ENCODE measurements at places on chromosomes 6 and 20.

DNA sequence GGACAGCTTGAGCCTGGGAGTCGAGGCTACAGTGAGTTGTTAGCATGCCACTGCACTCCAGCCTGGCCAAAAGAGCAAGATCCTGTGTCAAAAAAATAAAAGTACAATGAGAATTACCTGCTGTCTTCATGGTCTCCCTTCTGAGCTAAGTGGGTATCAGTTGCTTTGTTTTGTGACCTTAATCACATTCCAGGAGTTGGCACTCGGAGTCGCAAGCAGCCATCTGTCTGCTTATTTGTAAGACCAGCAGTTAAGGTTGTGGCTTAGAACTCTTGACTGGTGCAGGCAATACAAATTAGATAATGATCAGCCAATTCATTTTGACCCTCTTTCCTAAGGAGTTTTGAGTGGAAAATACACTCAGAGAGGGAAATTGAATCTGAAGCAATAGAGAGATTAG is 114.0 kb downstream of the MYO6 start:
- H3K4me1 ChIP-seq: no peaks in the 10 kb centered on the region
- H3K27ac ChIP-seq: no peak overlapping the region
- DNase-seq: no peak
- peaks cover 9% of the 10 kb centered on the region for H3K36me3 ChIP-seq

- no peak for DNase-seq
- peak overlapping the region; percentile 80 for H3K27ac ChIP-seq
- H3K27me3 ChIP-seq: no peaks in the 10 kb centered on the region
- H3K4me1 ChIP-seq: peaks cover 41% of the 10 kb centered on the region
Measured at GRCh38 chr6:7307533-7307932, 5.5 kb downstream of the SSR1 start.

- peaks cover 3% of the 10 kb centered on the region for H3K4me1 ChIP-seq
- H3K27me3 ChIP-seq: no peaks in the 10 kb centered on the region
- peaks cover 2% of the 10 kb centered on the region for H3K36me3 ChIP-seq
- no peak for DNase-seq
Measured at GRCh38 chr6:2688401-2689064, 62.2 kb downstream of the MYLK4 start.

DNA sequence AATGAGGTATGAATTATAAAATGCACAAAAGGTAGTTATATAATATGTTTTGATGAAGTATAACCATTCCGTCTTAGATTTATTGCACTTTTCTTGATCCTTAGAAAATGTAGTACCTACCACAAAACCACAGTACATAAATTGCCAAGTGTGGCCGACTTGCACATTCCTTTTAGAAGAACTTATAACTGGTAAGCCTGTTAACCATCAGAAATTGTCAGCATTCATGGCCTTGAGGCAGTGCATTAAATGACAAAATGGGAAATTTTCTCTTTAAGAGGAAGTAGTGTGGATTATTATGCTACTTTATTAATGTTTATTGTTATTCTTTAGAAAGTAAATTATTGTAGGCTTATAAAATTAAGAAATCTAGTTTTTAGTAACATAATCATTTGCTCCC is 29.6 kb downstream of the TAB2 start:
- H3K4me1 ChIP-seq: peaks cover 61% of the 10 kb centered on the region
- peaks cover 8% of the 10 kb centered on the region for H3K36me3 ChIP-seq
- peak overlapping the region; percentile 17 for H3K27ac ChIP-seq
- DNase-seq: no peak
- H3K27me3 ChIP-seq: no peaks in the 10 kb centered on the region

DNA sequence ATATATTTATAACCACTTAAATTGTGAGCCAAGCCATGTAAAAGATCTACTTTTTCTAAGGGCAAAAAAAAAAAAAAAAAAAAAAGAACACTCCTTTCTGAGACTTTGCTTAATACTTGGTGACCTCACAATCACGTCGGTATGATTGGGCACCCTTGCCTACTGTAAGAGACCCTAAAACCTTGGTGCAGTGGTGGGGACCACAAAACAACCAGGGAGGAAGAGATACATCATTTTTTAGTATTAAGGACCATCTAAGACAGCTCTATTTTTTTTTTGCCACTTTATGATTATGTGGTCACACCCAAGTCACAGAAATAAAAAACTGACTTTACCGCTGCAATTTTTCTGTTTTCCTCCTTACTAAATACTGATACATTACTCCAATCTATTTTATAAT is 22.9 kb downstream of the PRDM1 start:
- no peak for DNase-seq
- peaks cover 21% of the 10 kb centered on the region for H3K36me3 ChIP-seq
- H3K4me1 ChIP-seq: peaks cover 54% of the 10 kb centered on the region
- no peaks in the 10 kb centered on the region for H3K27me3 ChIP-seq
- no peak overlapping the region for H3K4me3 ChIP-seq

GRCh38 chr6:290111-290922 is 2.0 kb upstream of the DUSP22 start:
- peak overlapping the region; percentile 2 for H3K4me3 ChIP-seq
- H3K27me3 ChIP-seq: no peaks in the 10 kb centered on the region
- peaks cover 12% of the 10 kb centered on the region for H3K4me1 ChIP-seq
- no peak for DNase-seq
- no peaks in the 10 kb centered on the region for H3K36me3 ChIP-seq

GRCh38 chr6:42378125-42378524 is 73.6 kb downstream of the TRERF1 start:
- H3K27ac ChIP-seq: peak overlapping the region; percentile 95
- H3K36me3 ChIP-seq: no peaks in the 10 kb centered on the region
- H3K4me3 ChIP-seq: peak overlapping the region; percentile 61
- no peaks in the 10 kb centered on the region for H3K27me3 ChIP-seq
- DNase-seq: no peak
- H3K4me1 ChIP-seq: peaks cover 48% of the 10 kb centered on the region

DNA sequence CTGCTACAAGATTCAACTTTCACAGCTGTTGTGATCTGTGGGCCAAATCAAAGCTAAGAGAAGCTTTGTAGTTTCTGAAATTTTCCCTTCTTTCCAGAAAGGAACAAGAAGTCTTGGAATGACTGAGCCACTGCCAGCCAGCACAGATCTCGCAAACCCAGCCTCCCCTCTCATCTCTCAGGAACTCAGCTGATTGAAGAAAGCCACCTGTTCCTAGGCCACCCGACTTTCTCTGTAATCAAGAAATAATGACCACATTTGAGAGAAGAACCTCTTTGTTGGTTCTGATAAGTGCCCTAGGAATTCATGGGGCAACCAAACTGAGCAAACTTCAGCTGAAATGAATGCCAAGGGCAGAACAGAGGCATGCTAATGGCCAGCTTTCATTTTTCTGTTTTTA is 61.7 kb downstream of the HDGFL1 start:
- H3K4me3 ChIP-seq: no peak overlapping the region
- H3K27me3 ChIP-seq: no peaks in the 10 kb centered on the region
- H3K27ac ChIP-seq: no peak overlapping the region
- no peak for DNase-seq
- H3K4me1 ChIP-seq: no peaks in the 10 kb centered on the region

DNA sequence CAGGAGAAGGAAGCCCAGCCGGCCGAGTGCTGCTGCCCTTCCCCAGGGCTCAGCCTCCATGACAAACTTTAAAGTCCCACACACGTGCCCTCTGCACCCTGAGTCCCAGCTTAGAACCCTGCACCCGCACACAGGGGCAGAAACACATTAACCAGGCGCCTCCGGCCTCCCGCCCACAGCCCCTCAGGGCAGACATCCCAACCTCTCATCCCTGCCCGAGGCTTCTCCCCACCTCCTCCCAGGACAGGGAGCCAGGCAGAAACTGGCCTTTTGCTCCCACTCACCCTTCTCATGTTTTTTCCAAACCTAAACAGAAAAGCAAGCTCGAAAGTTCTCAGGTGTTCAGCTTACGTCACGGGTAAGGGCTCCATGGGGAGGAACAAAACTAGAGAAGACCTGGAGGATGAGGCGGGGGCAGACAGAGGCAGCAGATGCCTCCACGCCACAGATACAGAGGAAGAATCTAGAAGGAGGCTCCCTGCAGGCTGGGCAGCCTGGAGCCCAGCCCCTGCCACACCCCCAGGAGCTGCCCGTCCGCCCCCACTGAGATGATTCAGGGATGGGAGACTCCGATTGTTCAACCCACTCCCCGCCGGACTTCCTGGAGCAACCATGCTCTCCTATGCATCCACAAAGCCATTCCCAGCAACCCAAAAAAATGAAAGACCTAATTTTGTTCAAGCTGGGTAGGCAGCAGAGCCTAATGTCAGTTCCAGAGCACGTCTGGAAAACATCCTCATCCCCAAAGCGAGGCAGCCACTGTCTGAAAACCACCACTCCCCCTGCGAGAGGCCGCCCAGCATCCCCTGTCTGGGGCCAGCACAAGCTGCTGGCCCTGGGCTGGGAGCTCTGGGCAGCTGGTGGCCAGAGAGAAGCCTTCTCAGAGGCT is 8.8 kb downstream of the KCNQ2 start:
- H3K4me1 ChIP-seq: no peaks in the 10 kb centered on the region
- H3K27me3 ChIP-seq: peaks cover 43% of the 10 kb centered on the region
- DNase-seq: no peak
- H3K4me3 ChIP-seq: no peak overlapping the region
- peaks cover 2% of the 10 kb centered on the region for H3K36me3 ChIP-seq
- H3K27ac ChIP-seq: no peak overlapping the region

GRCh38 chr6:131414956-131415355 is 158.1 kb upstream of the ARG1 start:
- H3K27me3 ChIP-seq: no peaks in the 10 kb centered on the region
- H3K4me3 ChIP-seq: no peak overlapping the region
- peaks cover 5% of the 10 kb centered on the region for H3K4me1 ChIP-seq
- H3K27ac ChIP-seq: no peak overlapping the region
- no peaks in the 10 kb centered on the region for H3K36me3 ChIP-seq
- DNase-seq: no peak

GRCh38 chr20:58619864-58620431 is 31.1 kb upstream of the STX16 start:
- peaks cover 30% of the 10 kb centered on the region for H3K27me3 ChIP-seq
- no peak for DNase-seq
- H3K4me1 ChIP-seq: peaks cover 2% of the 10 kb centered on the region
- H3K4me3 ChIP-seq: no peak overlapping the region
- no peak overlapping the region for H3K27ac ChIP-seq

DNA sequence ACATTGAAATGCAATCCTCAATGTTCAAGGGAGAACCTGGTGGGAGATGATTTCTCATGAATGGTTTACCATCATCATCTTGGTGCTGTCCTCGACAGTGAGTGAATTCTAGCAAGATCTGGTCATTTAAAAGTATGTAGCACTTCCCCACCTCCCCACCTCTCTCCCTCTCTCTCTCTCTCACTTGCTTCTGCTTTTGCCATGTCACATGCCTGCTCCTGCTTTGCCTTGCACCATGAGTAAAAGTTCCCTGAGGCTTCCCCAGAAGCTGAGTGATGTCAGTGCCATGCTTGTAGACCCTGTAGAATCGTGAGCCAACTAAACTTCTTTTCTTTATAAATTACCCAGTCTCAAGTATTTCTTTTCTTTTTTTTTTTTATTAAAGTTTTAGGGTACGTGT is 60.5 kb downstream of the DST start:
- peaks cover 2% of the 10 kb centered on the region for H3K4me1 ChIP-seq
- DNase-seq: no peak
- H3K27me3 ChIP-seq: peaks cover 5% of the 10 kb centered on the region
- H3K4me3 ChIP-seq: no peak overlapping the region

DNA sequence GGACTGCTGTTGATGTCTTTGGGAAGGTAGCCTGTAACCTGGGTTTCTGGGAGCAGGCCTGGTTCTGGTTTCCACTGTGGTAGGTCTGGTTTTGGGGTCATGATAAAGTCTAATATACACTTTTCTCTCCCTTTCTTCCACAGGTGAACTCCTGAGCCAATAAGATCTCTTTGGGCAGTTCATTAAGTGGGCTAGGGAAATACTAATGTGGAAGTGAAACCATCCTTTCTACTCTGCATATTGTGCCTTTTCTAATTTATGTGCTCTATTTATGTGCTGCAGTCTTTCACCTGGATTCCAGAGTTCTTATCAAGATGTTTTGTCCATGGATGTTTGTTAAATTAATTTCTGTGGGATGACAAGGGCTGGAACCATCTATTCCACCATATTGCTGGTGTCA is 165.7 kb upstream of the PTPRK start:
- H3K4me1 ChIP-seq: no peaks in the 10 kb centered on the region
- no peak overlapping the region for H3K27ac ChIP-seq
- H3K4me3 ChIP-seq: no peak overlapping the region
- H3K36me3 ChIP-seq: no peaks in the 10 kb centered on the region

DNA sequence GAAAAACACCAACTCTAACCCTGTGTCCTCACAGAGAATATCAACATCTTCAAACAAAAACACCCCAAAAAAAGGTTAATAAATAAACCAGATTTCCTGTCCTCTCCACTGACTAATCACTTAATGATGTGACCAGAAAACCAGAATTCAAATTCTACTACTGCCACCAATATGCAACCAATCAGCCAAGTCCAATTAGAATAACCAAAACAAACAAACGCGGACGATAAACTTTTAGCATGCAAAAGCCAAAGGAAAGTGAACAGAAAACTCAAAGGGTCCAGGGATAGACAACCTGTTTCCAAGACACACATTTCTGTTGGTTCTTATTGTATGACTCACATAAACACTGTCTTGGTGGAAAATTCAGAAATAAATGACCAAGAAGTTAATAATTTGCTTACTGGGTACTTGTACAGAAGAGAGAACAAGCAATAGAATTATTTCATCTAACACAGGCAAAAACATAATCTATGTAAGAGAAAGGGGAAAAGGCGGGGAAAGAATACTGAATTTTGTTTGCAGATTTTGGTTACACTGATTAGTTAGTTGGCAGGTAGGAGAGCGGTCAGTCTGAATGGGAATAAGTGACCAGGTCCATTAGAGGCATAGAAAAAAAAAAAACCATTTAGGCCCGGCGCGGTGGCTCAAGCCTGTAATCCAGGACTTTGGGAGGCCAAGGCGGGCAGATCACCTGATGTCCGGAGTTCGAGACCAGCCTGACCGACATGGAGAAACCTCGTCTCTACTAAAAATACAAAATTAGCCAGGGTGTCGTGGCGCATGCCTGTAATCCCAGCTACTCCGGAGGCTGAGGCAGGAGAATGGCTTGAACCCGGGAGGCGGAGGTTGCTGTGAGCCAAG is 34.1 kb downstream of the HFE start:
- H3K27me3 ChIP-seq: peaks cover 10% of the 10 kb centered on the region
- H3K4me3 ChIP-seq: no peak overlapping the region
- peak overlapping the region; percentile 100 for H3K27ac ChIP-seq

GRCh38 chr20:45484676-45485075 is 15.1 kb downstream of the WFDC2 start:
- H3K36me3 ChIP-seq: peaks cover 10% of the 10 kb centered on the region
- no peak for DNase-seq
- H3K4me1 ChIP-seq: peaks cover 6% of the 10 kb centered on the region
- no peak overlapping the region for H3K27ac ChIP-seq
- H3K27me3 ChIP-seq: peaks cover 83% of the 10 kb centered on the region
- H3K4me3 ChIP-seq: no peak overlapping the region

- H3K36me3 ChIP-seq: no peaks in the 10 kb centered on the region
- H3K27me3 ChIP-seq: peaks cover 23% of the 10 kb centered on the region
- no peak overlapping the region for H3K27ac ChIP-seq
- H3K4me1 ChIP-seq: peaks cover 4% of the 10 kb centered on the region
- DNase-seq: no peak
Measured at GRCh38 chr6:133542056-133542821, 301.1 kb downstream of the EYA4 start.

- no peak overlapping the region for H3K4me3 ChIP-seq
- H3K27ac ChIP-seq: no peak overlapping the region
- DNase-seq: no peak
- H3K4me1 ChIP-seq: peaks cover 5% of the 10 kb centered on the region
Measured at GRCh38 chr20:10177326-10177725, 41.3 kb upstream of the SNAP25 start.

Data from T-helper 17 cell (primary cell).